ENCODE measurements at places on chromosomes 5 and 9.
A peak's percentile ranks its signal among the peaks of the same experiment; 100 is the strongest.

DNA sequence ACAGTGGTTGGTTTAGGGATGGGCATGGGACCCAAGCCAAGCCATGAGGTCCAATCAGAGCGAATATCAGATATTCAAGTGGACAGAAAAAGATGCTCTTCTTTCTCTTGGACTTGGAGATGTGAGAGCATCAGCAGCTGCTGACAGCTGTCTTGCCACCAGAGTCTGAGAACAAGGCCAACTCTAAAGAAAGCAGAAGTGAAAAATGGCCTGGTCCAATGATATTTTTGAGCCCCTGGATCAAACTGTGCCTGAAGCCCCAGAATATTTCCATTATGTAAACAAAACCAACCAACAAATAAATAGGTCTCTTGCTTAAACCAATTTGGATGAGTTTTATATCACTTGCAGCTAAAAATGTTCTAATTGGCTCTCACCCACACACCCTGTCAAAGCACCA, 30.7 kb upstream of the JADE2 start:
- DNase-seq: no peak

- DNase-seq: peak; percentile 13
Measured at GRCh38 chr9:75997206-75997605, 106.7 kb downstream of the PCSK5 start.

GRCh38 chr5:151886546-151887275, 37.9 kb downstream of the GLRA1 start:
- no peak for DNase-seq

GRCh38 chr9:137161558-137162486, 8.0 kb downstream of the LRRC26 start:
- DNase-seq: no peak

DNA sequence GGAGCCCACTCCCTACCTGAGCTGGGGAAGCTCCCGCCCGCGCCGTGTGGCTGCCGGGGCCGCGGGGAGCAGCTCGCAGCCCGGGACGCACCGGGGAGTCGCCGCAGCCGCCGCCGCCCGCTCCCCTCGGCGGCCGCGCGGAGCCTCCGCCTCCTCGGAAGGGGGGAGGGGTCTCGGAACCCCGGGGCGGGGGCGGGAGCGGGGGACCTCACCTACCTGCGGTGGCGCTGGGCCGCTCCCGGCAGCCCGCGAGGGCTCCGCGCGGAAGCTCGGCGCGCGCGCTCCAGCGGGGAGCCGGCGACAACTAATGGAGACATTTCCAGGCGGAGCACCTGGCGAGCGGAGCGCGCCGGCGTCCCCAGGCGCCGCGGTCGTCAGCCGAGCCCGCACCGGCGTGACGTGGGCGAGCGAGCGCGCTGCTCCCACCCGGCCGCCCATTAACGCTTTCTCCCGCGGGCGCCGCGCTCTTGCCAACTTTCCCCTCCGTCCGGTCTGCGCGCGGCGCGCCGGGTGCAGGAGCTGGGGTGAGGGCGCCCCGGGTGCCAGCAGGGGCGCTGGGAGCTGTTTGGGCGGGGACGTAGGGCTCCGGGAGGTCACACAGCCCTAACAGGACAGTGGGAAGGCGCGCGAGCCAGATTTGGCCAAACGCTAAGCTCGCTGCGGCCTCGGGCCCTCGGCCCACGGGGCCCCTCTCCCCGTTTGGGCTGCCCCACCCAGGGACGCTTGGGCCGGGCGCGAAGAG, 4.3 kb upstream of the IRX4 start:
- DNase-seq: no peak

DNA sequence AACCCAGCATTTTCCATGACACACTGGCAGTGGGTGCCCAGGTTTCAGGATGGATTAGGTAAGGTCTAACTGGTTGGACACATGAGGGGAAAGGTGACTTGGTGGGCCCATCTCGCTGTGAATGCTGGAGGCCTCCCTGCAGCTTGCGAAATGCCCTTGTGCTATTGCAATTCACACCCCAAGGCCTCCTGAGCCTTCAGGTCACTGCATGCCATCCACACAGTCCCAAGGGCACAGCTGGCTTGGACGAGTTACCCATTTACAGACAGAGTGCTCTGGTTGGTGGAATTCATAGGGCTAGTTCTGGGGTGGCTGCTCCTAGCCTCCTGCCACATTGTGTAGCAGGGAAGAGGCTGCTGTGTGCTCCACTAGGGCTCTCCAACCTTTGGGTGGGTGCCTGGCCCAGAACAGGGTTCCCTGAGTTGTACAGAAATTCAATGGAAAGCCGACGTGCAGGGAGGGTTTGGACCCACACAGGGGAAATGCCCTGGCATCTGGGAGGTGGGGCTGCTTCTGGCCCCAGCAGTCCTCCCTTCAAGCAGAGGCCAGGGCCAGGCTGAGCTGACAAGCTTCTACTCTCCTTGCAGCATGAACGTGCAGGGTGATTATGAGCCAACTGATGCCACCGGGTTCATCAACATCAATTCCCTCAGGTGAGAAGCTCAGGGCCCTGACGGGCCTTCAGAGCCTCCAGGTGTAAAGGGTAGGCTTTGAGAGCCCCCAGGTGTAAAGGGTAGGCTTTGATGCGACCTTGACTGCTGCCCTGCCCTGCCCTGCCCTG, 54.3 kb downstream of the ASS1 start:
- DNase-seq: no peak

GRCh38 chr9:128735373-128735772, 11.4 kb upstream of the ZDHHC12 start:
- no peak for DNase-seq

DNA sequence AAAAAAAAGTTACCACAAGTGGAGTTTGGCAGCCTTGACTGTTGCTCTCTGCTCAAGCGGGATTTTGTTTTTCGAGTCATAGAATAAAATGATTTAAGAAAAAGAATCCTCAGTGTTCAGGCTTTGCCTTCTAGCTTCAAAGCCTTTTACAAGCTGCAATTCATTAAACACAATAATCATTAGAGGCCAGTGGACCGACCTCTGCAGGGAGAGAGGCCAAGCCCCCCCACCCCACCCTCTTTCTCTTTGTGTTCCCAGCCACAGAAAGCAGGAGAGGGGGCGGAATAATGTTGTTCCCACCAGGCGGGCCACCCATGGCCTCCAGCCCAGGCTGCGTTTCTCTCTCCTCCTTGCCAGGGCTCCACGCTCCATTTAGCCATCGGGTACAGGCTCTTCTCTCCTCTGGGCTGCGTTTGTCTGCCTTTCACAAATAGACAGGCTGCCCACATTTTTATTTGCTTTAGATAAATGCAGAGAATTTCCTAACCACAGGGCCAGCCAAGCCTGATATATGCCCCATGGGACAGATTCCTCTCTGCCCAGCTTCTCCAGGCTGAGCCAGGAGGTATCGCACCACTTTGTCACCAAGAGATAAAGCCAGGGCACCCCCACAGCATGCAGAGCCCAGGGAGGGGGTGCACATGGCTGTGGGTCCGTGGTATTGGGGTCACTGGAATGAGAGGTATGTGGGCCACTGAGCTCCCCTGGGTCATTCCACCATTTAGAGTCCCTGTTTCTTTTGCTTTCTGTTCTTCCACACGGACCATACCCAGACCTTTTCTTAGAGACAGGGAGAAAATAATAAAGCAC, 318.8 kb downstream of the PIK3R1 start:
- DNase-seq: no peak
